ENCODE measurements at places on chromosomes 6 and 20. TPM values are rescaled to one million over a fixed set of nuclear protein-coding genes. Genes with fewer than 3 reads are reported as not detected.

The TBP gene
- total RNA-seq: 17.1 TPM

The C6orf52 gene
- not detected for total RNA-seq

The TFAP2A gene
- 0.36 TPM for total RNA-seq

The FBXO5 gene
- total RNA-seq: 3.3 TPM

The C6orf120 gene
- 22.7 TPM for total RNA-seq

GRCh38 chr20:44494266-44494665, 18.6 kb downstream of the TTPAL start:
- no peak for DNase-seq

- no peak for DNase-seq
Observed at GRCh38 chr6:165231581-165232561, 77.5 kb downstream of the C6orf118 start.

- DNase-seq: no peak
Observed at GRCh38 chr6:152087701-152088100, 280.2 kb downstream of the ESR1 start.

GRCh38 chr20:36861625-36861874, 14.4 kb upstream of the TLDC2 start:
- peak; percentile 89 for DNase-seq

Data from sigmoid colon (tissue), 7 donors.